ENCODE measurements at places on chromosomes 4 and X.
A peak's percentile ranks its signal among the peaks of the same experiment; 100 is the strongest.

GRCh38 chr4:76658231-76659102 lies 223.4 kb downstream of the SHROOM3 start:
- no peak for DNase-seq

- no peak for DNase-seq
These were observed 158.4 kb downstream of the TENT5D start for GRCh38 chrX:80578517-80579105.

GRCh38 chr4:2390146-2390545 lies 28.3 kb downstream of the ZFYVE28 start:
- DNase-seq = no peak

- no peak for DNase-seq
These were observed 88.5 kb downstream of the PAPSS1 start for GRCh38 chr4:107631560-107631959.

DNA sequence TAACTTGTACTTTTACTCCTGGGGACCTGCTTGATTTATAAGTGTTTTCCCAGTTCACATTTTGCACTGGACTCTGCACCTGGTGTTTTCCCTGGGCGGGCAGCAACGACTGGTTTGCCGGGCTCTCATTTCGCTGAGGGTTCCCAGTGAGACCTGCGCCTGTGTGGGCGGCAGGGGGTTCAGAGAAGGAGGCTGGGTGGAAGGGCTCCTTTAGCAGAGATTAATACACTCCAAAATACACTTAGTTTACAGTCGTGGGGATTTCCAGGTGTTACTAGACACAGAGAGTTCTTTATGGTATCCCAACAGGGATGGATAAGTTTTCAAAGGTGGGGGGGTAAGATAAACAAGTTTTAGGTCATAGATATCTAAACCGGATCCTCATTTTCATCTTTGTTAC lies 53.0 kb upstream of the SHISA3 start:
- DNase-seq = no peak

- no peak for DNase-seq
These were observed 34.3 kb downstream of the GPC4 start for GRCh38 chrX:133380711-133381619.

DNA sequence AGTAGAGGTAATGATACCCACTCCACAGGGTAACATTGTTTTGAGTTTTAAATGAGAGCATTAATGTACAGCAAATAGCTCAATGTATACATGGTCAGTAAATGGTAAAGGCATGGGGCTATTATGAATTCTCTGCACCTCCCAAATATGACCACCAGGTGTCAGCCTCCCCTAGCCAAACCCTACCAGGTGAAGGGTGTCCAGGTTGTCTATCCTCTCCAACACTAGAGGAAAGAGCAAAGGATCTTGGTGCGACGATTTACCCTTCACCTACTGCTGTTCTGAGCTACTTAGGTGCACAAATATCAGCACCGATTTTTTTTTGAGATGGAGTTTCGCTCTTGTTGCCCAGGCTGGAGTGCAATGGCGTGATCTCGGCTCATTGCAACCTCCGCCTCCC lies 26.5 kb upstream of the XIAP start:
- no peak for DNase-seq

DNA sequence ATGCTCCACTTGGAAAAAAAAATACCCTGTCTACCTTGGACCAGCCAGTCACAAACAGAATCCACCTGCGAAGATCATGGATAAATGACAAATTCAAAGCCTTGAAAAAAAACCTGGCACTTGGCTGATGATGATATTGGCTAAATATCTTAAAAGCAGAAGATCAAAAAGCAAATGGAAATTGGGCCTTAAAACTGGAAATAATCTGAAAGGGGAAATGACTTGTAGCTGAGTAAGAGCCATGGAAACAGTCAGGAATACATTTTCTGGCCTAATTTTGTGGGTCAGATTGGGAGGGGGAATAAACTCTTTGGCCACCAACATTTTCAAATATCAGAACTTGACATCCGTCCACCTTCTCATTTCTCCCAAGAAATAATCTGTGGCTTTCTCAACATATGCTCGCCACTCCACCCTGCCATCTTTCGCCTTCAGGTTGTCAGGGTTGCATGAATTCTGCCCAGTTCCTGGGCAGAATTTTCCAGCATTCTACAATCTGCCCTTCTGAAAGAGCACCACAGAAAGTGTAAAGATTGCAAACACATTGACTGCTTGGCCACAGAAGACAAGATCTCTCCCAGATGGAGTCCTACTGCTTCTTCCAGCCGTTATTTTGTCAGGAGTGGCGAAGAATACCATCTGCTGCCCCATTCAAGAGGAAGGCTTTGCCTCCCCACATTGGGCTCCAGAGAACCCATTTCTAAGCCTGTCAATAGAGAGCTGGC lies 1.7 kb upstream of the NDP start:
- DNase-seq = no peak

DNA sequence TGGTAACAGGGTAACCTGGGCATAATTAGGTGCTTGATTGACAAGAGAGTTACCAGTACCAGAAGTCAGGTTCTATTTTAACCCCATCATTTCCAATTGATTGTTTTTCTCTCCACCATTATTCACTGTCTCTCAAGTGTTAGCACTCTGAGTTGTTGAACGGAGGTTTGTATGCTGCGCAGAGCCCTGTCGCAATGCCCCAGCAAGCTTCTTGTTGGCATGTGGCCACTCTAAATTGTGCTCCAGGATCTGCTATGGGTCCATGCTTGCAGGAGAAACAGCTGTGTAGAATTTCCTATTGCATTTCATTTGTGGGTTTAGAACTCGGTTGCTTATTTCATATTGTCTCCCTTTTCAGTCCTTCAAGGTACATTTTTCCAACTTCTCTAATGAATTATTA lies 98.2 kb downstream of the KLHL8 start:
- DNase-seq = no peak

GRCh38 chr4:86122404-86122803 lies 237.4 kb downstream of the MAPK10 start:
- DNase-seq = no peak

- no peak for DNase-seq
These were observed 130.0 kb upstream of the MAP9 start for GRCh38 chr4:155506745-155507144.

DNA sequence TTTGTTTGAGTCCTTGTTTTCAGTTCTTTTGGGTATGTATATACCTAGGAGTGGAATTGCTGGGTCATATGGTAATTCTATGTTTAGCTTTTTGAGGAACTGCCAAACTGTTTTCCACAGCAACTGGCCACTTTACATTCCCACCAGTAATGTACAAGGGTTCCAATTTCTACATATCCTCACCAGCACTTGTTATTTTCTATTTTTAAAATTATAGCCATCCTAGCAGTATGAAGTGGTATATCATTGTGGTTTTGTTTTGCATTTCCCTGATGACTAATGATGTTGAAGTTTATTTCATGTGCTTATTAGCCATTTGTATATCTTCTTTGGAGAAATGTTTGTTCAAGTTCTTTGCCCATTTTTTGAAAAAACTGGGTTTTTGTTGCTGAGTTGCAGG lies 39.6 kb downstream of the TMEM164 start:
- DNase-seq = no peak

DNA sequence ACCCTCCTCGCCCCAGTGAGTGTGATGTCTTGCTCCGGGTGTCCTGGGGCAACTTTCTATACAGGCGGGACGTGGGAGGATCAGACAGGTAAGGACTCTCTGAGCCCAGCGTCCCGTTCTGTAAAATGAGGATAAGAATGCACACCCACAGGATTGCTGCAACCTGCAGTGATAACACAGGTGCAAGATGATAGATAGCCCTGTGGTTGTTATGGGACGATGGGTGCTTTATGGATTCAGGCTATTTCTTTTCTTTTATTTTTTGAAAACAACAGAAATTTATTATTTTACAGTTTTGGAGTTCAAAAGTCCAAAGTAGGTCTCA lies 28.6 kb downstream of the BEX3 start:
- DNase-seq = no peak

- DNase-seq = no peak
These were observed 58.9 kb downstream of the PLAC1 start for GRCh38 chrX:134599184-134599914.

DNA sequence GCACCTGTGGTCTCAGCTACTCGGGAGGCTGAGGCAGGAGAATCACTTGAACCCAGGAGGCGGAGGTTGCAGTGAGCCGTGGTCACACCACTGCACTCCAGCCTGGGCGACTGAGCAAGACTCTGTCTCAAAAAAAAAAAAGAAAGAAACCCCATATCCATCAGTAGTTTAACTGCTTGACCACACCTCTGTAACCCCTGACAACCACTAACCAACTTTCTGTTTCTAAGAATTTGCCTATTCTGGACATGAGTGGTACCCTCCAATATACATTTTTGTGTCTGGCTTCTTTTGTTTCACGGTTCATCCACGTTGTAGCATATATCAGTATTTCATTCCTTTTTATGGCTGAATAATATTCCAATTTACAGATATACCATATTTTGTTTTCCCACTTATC lies 9.1 kb downstream of the PPAT start:
- DNase-seq = no peak

DNA sequence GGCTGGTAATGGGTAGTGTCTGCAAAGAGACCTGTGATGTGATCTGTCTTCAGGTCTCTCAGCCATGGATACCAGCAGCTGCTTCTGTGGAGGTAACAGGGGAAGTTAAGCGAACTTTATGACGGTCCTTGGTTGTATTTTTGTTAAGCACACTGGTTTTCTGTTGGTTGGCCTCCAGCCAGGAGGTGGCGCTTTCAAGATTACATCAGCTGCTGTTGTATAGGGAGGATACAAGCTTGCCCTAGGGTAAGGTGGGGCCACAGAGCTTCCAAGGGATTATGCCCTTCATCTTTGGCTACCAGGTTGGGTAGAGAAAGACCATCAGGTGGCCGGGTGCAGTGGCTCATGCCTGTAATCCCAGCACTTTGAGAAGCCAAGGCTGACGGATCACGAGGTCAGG lies 834.2 kb upstream of the GALNTL6 start:
- no peak for DNase-seq

DNA sequence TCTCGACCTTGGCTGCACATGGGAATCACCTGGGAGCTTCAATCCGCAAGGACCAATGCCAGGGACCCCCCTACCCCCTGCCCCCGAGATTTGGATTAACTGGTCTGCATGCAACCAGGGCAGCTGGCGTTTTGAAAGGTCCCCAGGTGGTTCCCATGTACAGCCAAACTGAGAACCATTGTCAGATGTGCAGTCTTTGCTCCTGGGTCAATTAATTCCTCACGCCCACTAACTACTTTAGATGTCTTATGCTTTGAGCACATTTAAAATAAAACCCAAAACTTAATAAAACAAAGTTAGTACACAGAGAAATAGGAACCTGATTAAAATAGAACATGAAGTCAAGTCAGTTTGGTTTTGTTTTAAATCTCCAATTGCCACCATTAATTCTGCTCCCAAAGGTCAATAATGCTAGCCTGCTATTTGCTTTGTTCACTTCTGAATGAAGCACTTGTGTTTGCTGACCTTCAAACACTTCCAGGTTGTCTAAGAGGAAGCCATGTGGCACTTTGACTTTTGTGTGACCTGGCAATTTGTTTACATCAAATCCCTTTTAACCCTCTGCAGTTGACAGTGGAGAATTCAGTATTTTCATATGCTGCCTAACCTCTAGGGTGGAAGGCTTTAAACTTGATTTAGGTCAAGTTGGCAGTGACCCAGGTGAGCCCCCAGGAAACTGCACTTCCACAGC lies 27.2 kb upstream of the TMSB4X start:
- no peak for DNase-seq

DNA sequence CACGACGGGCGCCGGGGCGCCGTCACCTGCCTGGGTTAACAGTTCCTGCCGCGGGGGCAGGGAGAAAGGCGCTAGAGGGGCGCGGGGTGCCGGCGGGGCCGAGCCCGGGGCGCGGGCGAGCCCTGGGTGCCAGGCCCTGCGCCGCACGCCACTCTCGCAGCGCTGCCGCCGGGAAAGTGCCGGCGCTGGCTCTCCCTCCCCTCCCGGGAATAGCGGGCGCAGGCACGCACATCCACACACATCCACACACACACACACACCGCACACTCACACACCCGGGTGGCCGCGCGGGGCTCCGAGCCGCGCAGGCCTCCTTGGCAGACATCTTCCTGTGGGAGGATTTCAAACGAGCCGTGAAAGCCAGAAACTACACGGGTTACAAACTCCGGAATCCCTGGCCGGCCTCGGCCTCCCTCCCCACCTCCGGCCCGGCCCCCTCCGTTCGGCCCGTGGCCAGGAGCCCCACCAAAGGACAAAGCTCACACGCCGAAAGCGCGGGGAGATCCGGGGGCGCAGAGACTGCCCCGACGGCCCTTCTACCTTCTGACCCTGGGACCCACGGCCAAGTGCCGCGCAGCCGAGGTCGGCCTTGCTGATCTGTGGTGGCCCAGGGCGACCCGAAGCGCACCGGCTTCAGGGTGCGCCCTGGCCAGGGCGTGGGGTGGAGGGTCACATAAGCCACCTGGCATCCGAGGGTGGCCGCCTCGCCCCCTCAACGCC lies 92.3 kb downstream of the BCOR start:
- peak; percentile 71 for DNase-seq

DNA sequence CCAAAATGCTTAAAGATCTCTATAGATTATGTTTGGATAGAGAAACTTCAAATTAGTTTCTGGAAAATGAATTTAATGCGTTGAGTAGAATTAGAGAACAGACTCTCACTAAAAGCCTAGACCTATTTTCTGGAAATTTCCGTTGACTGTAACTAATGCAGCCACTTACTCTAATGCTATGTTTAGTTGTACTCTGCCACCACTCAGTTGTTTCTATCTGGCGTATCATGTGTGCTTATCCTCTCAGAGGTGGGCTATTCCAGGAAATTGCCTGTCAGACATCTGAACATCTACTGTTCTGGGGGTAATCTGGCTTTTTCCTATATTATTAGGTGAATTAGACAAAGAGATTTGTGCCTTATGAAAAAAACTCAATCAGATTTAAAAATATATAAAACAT lies 347.1 kb upstream of the FSTL5 start:
- DNase-seq = no peak

- DNase-seq = no peak
These were observed 31.9 kb downstream of the MAGED4 start for GRCh38 chrX:52216541-52216940.

DNA sequence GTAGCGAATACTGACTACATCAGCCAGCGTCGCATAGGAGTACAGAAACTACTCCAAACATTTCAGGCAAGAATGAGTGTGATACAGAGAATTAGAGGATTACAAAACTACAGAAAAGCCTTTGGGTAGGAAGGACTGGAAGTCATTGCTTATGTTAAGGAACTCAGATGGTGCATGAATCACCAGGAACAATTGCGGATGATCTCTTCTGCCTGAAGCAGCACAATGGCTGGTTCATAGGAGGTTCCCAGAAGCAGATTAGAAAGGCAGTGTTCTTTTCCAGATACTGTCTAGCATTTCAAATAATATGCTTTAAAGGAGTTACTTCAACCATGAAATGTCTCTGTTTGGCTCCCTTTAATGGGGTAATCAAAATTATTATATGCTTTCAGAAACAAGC lies 42.5 kb upstream of the MAP9 start:
- DNase-seq = no peak

DNA sequence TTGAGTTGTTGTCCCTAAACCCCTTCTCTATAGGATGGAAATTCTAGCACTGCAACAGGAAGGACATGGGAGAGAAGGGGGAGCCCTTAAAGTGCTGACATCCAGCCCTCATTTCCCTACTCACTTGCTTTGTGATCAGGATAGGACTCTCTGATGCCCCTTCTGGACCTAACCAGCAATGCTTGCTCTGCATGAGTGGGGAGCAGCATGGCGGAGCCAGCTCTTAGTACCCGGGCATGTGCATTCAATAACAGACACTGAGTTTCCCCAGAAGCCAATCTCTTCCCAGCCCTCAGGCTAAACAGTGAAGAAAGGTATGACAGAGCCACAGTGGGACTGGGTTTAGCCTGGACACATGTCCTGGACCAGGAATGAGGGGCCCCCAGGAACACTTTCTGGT lies 14.0 kb downstream of the SOD3 start:
- no peak for DNase-seq

Data from upper lobe of left lung (tissue), 6 donors.